Umbilical cord (tissue), 2 donors: ENCODE measurements at places on chromosomes 3 and 15.

GRCh38 chr3:75768303-75769017, 16.9 kb downstream of the ZNF717 start:
- no peak for DNase-seq

GRCh38 chr15:91561371-91562100, 292.0 kb upstream of the SLCO3A1 start:
- no peak for DNase-seq

- no peak for DNase-seq
These were observed 34.3 kb downstream of the STT3B start for GRCh38 chr3:31567036-31567435.

DNA sequence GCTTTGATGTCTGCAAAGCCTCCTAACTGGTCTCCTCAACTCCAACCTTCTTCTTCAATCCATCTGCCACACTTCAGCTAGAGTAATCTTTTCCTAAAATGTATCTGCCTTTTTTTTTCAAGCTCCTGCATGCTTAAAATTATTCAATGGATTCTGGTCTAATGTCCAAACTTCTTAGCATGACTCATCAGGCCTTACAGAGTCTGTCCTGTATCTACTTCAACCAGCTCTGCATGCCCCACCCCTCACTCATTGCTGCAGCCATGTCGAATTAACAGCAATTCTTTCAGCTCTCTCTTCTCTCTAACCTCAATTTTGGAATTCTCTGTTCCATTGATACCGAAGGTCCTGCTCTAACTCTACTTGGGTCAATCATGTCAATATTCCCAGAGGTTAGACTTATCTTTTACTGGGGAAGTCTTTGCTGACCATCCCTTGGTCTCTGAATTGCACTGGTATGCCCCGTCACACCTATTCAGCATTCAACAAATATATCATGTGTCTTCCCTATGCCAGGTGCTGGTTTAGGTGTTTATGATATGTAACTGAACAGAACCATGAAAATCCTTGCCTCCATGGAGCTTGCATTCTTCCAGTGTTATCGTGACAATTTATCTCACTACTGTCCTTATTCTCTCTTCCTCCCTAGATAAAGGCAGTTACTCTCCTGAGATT, 88.5 kb upstream of the NANOGP8 start:
- DNase-seq: peak; percentile 48

- no peak for DNase-seq
These were observed 82.3 kb downstream of the CHSY1 start for GRCh38 chr15:101169495-101170071.

- DNase-seq: peak; percentile 22
These were observed 121.6 kb upstream of the EIF1B start for GRCh38 chr3:40187945-40188344.

DNA sequence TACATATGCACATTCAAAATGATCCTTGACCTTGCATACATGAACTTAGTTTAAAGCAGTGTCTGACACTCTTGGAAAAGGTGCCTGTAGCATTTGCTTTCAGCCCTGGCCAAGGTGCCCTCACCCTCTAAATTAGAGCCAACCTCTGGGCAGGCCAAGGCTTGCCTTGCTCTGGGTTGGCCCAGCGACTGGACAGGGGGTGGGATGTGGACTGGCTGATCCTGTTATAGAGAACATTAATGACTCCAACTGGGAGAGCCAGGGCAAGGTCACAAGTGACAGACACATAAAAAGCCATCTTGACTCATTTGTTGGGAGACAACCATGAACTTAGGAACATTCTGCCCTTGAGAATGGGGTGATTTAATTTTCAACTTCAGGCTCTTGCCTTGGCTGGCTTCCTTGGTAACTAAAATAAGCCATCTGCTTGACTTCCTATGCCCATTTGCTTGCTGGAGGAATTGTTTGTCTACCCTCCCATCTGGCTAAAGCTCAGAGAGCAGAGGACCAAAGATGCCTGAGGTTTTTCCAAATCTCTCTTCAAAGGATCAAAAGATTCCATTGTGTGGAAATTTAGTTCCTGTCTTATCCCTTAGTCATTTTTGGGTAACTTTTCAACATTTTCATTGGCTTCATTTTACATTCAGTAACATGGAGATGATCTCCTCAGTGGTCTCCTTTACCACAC, 403.7 kb downstream of the SOX2 start:
- DNase-seq: no peak
